ENCODE measurements at places on chromosomes 2 and 18.
A peak's percentile ranks its signal among the peaks of the same experiment; 100 is the strongest.

- no peak for DNase-seq
These were observed 61.2 kb upstream of the SLC39A10 start for GRCh38 chr2:195595825-195596224.

- DNase-seq, result no peak
These were observed 377.7 kb upstream of the MEX3C start for GRCh38 chr18:51575171-51575570.

DNA sequence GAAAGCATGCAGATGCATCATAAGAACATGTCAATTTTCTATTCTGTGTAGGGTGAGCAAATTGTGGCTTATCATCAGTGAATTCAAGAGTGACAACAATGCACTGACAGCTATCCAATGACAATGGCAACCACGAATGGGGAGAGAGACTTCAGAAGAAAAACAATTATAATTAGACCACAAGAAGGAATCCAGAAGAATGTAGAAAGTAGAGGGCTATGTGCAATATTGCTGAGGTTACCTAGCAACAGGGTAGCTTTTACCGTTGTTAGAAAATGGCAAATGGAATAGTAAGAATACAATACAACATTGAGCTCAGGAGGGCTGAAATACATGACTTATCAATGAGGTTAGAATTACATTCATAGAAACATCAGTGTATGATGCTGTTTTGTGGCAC, 71.1 kb upstream of the SESTD1 start:
- DNase-seq, result no peak

DNA sequence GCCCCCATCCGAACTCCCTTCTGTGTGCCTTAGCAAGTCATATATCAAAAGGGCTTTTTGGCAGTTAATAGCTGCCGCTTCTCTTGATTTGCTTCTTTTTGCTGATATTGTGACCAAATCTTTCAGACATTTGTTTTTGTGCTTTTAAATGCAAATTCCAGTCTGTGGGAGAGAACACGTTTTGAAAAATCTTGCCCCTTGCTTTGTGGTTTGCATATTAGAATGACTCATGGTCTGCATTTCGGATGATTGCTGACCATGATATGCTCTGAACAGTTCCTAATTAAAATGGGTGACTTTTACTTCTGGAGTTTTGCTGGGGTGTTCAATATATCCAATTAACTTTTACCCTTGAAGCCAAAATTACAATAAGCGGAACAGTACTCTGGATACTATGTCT, 58.2 kb upstream of the ST6GAL2 start:
- DNase-seq, result peak; percentile 88

DNA sequence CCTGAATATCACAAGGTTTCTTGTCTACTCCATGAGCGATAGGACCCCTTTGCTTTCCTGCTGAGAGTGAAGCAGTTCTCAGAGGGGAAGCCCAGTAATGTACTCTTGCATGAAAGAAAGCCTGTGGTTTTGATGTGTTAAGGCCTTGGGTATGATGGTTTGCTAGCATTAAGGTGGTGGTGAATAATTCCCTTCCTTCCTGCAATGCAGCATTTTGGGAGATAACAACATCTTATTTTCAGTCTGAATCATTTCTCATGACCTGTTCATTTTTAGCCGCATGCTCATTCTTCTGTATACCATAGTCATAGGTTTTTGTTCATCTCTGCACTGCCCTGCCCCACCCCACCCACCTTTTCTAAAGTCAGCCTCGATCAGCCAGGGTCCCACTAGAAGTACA, 66.2 kb downstream of the HNMT start:
- peak; percentile 72 for DNase-seq

DNA sequence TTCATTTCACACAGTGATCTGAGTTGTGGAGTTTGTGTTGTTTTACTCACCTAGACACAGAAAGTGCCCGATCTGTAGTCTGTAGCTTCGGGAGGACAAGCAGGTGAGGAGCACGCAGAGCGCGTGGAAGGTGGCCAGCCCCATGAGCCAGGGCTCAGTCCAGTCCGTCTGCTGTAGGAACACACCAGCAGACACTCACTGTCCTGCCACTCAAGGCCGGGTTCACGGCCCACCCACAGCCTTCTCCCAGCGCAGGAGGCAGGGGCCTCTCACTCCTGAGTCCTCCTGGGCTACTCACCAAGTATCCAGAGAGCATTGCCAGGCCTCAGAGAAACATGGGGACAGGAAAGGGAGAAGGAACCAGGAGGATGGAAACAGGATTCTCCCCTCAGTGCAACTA, 1.7 kb downstream of the TMEM18 start:
- no peak for DNase-seq

DNA sequence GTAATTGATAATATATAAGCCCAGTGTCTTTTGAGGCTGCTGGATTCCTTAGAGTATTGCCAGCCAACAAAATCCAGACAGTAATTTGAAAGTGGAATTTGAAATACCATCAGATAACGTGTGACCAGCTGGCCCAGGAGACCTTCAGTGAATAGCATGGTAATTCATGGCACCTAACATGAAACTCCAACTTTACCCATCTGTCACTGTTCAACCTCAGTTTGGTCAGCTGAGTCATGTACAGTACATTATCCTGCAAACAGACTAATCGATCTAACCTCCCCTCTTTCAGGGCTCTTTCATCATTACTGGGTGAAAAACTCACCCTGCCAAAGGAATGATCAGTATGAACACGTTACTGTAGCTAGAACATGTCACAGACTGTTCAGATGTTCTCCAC, 230.6 kb downstream of the DOK6 start:
- DNase-seq, result no peak

GRCh38 chr2:210667711-210668110, 111.3 kb downstream of the CPS1 start:
- no peak for DNase-seq

- DNase-seq, result peak; percentile 81
These were observed 32.8 kb upstream of the SLC14A1 start for GRCh38 chr18:45690975-45691815.

GRCh38 chr2:48435909-48436308, 94.0 kb upstream of the STON1 start:
- DNase-seq, result peak; percentile 26

- DNase-seq, result peak; percentile 98
These were observed 18.0 kb downstream of the SPEG start for GRCh38 chr2:219452361-219453317.

GRCh38 chr2:22904126-22904684, 480.8 kb upstream of the KLHL29 start:
- DNase-seq, result no peak

GRCh38 chr2:26652361-26653041, 11.3 kb upstream of the CIB4 start:
- peak; percentile 69 for DNase-seq

DNA sequence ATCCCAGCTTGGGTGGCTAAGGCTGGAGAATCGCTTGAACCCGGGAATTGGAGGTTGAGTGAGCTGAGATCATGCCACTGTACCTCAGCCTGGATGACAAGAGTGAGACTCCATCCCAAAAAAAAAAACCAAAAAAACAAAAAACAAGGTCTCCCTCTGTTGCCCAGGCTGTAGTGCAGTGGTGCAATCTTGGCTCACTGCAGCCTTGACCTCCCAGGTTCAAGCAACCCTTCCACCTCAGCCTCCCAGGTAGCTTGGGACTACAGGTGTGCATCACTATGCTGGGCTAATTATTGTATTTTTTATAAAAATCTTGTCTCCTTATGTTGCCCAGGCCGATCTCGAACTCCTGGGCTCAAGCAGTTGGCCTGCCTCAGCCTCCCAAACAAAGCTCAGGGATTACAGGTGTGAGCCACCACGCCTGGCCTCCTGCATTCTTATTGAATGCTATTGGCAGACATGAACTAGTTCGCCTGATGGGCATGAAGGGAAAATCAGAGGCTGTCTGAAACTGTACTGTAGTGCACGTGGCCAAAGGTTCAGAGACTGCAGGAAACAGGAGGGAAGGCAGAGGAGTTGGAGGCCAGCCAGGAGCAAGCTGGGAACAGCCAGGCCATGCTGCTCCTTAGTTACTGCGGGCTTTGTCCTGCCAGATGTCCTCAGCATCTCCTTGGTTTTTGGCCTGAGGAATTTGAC, 16.0 kb upstream of the ASXL2 start:
- DNase-seq, result peak; percentile 70

DNA sequence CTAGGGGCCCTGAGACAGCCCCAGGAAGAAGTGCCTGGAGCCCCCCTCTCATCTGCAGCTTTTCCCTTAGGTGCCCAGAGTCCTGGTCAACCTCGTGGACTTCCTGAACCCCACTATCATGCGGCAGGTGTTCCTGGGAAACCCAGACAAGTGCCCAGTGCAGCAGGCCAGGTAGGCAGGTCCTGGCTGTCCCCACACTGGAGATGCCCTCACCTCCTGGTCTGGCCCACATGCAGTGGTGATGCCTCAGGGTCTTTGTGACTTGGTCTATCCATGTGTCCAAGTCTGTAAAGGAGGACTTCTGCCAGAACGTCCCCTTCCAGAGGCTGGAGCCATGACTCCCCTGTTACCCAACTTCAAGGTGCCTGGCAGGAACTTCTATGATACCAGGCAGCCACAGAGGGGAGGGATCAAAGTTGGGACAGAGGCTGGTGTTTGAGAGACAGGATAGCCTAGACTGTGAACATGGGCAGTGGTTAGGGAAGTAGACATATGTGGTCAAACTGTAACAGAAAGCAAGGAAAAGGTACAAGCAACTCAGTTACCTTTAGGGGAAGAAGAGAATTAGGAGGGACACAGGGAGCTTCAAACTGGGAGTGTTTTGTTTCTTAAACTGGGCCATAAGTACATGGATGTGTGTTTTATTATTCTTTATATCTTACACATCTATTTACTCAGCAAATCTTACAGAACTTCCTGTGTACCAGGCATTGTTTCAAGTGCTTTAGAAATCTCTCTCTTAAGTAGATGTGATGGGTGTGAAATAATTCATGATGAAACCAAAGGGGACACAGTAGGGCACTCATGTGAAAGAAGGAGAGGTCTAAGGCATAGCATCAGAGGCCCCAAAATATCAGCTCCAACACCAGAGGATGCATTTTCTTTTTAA, 107.1 kb downstream of the PLB1 start:
- no peak for DNase-seq

DNA sequence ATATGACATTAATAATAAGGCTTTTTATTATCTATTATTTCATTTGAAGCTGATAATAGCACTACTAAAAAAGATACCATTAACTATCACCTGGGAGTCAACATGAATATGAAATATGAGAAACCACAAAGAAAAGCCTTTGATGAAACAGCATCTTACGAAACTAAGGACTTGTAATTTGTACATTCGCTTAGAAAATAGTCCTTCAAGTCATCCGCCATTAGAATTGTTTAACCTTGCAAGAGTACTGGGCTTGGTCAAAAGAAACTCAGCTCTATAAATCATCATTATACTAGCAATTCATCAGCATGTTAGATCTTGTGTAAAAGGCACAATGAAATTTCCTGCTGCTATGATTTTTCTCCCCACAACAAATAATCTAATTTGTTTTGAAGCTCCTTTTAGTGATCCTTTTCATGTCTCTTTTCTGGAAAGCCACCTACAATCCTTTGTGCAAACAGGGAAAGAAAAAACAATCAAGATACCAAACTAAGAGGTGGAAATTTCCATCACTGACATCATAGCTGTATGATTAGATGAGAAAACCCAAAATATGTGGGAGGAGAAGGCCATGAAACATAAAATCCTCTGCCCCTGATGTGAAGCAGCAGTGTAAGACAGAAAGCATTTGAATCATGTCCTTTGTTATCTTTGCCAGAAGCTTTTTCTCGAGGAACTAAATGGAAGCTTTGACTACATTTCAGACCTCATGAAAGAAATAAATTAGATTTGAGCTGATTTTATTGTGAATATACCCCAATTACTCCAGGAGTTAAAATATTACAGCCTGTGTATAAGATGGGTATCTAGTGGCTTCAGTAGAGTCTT, 31.2 kb downstream of the SCN9A start:
- DNase-seq, result peak; percentile 89

- no peak for DNase-seq
These were observed 14.2 kb downstream of the FLACC1 start for GRCh38 chr2:201342923-201343322.

GRCh38 chr2:5691221-5691984, 781 bp upstream of the SOX11 start:
- DNase-seq, result peak; percentile 75

GRCh38 chr2:217978536-217979150, 24.2 kb downstream of the TNS1 start:
- DNase-seq, result no peak

GRCh38 chr2:73993376-73993775, 8.7 kb downstream of the TET3 start:
- DNase-seq, result peak; percentile 67

GRCh38 chr2:168920504-168921157, 19.5 kb downstream of the G6PC2 start:
- peak; percentile 46 for DNase-seq

DNA sequence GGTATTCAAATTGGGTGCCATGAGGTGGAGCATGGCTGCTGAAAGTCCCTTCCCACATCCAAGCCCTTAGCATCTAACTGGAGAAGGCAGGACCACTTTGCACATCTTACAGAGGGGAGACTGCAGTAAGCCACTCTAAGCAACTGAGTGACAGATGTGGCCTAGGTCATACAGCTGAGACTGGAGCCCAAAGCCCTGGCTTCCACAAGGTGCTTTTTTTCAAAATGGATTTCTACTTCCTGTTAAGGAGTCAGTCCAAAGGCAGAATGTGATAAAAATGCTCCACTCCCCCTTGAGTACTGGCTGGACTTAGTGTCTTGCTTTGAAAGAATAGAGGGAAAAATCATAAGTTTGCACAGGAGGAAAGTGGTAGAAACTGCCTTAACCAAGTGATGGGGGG, 424.0 kb upstream of the SPRED2 start:
- no peak for DNase-seq

- no peak for DNase-seq
These were observed 556.4 kb downstream of the ERBB4 start for GRCh38 chr2:211982162-211982561.

GRCh38 chr2:17815468-17816184, 634 bp upstream of the MSGN1 start:
- DNase-seq, result no peak

- peak; percentile 91 for DNase-seq
These were observed 142.4 kb downstream of the ZFP36L2 start for GRCh38 chr2:43083710-43084698.

DNA sequence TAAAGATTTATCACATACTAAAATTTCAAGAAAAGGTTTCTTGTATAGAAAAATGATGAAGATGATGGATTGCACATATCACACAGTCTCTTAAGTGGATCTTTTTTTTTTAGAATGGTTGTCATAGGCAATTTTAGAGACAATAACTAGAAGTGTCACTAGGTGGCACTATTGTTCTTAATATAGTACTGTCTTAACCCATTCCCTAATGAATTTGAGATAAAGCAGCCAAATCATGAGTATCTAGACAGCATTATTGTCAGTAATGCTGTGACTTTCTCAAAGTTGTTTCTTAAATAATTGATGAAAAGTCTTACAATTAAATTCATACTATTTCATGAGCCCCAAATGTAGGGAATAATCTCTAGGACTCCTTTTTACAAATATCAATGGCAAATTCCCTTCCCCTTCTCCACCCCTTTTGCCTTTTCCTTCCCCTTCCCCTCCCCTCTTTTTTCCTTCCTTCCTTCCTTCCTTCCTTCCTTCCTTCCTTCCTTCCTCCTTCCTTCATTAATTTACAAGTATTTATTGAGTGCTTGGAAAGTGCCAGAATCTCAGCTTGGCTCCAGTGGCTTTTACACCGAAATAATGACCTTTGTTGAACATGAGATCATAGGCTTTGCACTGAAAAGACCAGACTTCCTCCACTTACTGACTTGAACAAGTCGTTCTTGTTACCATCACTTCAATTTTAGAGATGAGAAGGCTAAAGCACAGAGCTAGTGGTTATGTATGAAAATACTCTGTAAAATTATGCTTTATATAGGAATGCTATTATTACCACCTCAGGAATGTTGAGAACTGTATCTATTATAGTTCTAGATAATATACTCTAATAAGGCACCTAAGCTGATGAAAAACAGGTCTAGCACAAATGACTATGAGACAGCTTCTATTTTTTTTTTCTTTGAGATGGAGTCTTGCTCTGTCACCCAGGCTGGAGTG, 19.8 kb downstream of the MYL12B start:
- DNase-seq, result peak; percentile 83

Measured in EH (cell line).